ENCODE measurements at places on chromosomes 3 and 15.

DNA sequence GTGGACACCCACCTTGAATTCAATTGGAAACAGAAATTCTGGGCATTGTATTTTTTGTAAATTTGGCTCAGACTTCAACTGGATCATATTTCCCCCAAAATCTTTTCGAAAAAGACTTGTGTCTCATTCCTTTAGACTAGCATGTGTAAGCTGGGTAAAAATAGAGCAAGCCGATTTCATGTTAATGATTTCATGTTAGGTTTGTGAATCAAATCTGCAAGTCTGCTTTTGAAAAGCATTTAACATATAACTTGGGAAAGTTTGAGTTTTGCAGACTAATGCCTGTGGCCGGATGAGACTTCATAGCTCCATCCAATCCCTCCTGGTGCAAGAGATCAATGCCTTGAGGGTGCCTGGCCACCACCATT is 64.5 kb downstream of the FLNB start:
- DNase-seq: no peak

DNA sequence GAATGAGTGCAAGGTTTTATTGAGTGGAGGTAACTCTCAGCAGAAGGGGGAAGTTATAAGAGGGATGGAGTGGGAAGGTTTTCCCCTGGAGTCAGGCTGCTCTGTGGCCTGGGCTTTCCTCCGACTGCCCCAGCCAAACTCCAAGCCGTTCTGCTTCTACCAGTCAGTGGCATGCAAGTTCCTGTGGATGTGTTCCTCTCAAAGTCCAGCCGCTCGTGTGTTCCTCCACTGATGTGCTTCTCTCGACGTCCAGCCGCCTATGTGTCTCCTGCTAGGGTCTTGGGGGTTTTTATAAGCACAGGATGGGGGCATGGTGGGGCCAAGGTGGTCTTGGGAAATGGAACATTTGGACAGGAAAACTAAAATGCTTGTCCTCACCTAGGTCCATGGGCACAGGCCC is 9.0 kb upstream of the U2SURP start:
- DNase-seq: no peak

DNA sequence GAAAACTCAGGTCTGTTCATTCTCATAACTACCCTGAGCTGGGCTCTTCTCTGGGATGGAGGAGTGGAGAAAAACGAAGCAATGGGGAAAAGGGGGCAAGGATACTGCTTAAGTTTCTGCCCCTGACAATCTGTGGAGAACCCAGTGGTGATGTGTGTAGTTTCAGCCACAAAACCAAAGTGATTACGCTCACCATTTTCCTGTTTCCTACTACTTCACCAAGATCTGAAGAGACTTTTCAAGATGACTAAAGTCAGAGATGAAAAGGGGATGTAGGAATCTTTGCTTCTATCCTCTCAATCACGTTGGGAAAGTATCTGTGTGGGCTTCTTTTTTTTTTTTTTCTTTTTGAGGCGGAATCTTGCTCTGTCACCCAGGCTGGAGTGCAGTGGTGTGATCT is 8.3 kb upstream of the UBE2E1 start:
- no peak for DNase-seq

GRCh38 chr15:66866656-66867055 is 164.6 kb downstream of the SMAD6 start:
- DNase-seq: no peak

- no peak for DNase-seq
Measured at GRCh38 chr3:35401671-35402070, 237.7 kb upstream of the ARPP21 start.
